EL (cell line): ENCODE measurements at places on chromosomes 1 and 21.

- DNase-seq = no peak
These were observed 2.3 kb downstream of the IL6R start for GRCh38 chr1:154407198-154408091.

DNA sequence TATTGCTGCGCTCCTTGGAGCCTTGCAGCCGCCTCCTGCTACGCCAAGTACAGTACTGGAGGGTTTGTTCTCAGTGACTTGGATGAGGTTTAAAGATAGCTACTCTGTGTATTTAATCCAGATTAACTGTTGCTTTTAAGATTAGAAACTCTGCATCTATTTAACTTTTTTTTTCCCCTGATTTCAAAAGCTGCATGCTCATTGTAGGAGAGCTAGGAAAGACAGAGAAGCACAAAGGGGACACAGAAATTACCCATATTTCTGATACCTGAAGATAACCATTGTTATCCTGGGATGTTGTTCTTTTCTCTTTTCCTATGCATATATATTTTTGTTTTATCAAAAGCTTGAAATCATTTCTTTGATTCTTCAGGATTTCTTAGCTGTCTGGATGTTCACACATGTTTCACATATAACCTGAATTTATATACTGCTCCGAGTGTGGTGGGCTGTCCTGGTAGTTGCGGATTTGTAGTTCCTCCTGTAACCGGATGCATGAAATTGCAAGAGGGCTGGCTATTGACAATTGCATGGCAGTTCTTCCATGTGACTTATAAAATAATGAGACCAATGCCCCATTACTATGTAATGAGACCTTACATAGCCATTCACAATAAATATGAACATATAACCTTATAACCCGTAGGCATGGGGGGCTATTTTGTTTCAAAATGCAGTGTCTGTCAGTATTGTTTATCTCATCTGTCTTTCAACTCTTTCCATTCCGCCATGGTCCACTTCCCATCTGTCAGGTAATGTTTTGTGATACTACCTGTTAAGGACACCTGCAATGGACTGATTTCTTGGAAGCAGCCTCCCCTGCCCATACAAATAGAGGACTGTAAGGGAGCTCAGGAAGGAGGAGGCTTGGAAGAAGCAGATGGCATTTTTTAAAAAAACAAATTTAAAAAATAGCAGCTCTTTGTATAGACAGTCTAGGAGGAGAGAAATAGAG is 1.4 kb downstream of the RAVER2 start:
- DNase-seq = no peak

DNA sequence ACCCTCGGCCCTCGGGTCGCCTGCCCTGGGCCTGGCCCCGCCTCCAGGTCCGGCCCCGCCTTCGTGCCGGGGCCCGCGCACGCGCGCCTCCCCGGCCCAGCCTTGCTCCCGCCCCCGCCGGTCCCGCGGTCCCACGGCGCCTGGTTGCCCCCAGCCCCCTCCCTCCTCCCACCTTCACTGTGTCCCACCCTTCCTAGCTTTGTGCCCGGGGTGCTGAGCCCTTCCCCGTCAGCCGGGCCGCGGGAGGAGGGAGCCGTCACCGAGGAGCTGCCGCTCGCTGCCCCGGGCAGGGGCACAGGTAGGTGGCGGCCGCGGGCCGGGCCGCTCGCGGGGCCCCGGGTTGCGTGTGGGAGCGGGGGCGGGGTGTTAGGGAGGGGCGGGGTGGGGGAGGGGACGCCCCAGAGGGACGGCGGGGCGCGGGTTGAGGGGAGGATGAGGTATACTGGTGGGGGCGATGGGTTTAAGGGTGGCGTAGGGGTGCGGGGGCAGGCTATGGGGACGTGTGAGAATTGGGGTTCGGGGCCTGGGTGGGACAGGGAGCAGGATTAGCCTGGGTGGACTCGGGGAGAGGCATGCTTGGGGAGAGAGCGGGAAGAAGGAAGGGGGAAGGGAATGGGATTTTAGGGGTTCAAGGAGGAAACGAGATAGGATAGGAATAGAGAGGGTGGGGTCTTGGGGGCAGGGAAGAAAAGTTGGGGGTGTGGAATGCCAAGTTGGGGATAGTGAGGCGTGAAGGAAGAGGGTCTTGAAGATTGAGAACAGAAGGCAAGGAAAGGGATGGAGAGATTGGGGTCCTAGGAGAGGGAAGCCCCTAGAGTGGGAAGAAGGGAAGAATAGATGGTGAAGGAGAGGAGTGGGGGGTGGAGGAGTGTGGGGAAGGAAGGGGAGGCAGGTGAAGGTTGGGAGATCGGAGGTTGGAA is at the start of gene LRRC42:
Gene LRRC42 (plus strand): TSS at position 99 of the 920 bp plus-strand sequence. CDS start 5,650 bp downstream, outside the sequence.
- no peak for DNase-seq

DNA sequence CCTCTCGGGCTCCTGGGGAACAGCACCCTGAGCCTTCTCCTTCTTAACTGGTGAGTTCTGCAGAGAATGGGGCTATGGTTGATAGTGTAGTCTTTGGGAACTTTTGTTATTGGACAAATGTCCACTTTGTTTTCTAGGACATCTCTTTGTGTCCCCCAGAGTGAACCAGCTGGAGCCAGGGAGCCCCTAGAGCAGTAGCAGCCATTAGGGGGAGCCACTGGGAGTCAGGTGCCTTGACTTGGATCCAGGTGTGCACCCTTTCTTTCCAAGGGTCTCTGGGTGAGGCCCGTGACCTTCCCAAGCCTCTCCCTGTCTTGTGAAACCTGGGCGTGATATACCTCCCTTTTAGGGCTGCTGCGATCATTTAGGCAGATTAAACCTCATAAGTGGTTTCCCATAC is 36.9 kb downstream of the ABCG1 start:
- DNase-seq = no peak

- no peak for DNase-seq
These were observed 41.1 kb downstream of the CD58 start for GRCh38 chr1:116529681-116530080.

DNA sequence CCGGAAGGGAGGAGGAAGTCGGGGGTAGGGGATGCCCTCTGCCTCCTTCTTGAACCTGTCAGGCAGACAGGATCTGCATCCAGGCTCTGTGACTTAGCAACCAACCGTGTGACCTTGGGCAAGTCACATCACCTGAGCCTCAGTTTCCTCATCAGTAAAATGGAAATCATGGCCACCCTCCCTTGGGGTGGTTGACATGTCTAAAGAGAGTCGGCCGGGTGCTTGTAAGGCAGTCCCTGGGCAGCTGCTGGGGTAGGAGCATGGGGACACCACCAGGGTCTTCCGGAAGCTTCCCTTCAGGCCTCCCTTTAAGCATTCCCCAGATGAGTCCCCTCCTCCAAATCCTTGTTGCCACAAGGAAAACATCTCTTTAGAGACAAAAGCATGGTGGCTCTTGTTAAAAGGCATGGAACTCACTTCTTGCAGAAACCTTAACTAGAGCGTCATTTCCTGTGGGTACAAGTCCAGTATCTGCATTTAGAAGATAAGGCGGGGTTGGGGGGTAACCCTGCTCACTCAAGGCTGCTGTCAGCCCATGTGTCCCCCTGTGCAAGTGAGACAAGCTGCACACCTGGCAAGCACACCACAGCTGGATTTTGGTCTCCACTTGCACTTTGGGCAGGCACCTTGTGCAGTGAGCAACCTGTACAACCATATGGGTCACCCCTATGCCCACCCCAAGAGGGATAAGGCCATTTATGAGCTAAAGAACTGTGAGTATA is 10.4 kb downstream of the CLCNKB start:
- no peak for DNase-seq

DNA sequence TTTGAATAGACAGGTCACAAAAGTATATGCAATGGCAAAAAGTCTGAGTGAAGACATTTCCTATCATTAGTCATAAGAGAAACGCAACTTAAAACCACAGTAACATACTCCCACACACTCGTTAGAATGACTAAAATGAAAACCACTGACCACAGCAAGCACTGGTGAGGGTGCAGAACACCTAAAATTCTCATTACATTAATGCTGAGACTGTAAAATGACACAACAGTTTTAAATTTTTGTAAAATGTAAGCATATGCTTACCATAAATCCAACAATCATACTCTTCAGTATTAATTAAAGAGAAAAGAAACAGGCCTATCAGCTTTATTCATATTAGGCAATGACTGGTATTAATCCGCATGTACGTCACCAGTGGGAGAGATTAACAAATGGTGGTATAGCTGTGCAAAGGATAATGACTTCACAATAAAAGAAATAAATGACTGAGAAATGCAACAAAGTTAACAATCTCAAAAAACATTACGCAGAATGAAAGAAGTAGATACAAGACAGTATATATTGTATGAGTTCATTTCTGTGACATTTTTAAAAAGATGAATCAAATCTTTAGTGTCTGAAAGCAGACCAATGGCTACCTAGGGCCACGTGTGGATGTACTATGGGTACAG is 253.5 kb downstream of the AKT3 start:
- DNase-seq = peak; percentile 91

GRCh38 chr1:182996816-182997215 is 26.4 kb upstream of the LAMC1 start:
- DNase-seq = peak; percentile 43

- DNase-seq = peak; percentile 28
These were observed 3.3 kb downstream of the CLCNKB start for GRCh38 chr1:16046842-16047241.

- peak; percentile 9 for DNase-seq
These were observed 88.4 kb downstream of the ADGRL4 start for GRCh38 chr1:78918157-78918556.

DNA sequence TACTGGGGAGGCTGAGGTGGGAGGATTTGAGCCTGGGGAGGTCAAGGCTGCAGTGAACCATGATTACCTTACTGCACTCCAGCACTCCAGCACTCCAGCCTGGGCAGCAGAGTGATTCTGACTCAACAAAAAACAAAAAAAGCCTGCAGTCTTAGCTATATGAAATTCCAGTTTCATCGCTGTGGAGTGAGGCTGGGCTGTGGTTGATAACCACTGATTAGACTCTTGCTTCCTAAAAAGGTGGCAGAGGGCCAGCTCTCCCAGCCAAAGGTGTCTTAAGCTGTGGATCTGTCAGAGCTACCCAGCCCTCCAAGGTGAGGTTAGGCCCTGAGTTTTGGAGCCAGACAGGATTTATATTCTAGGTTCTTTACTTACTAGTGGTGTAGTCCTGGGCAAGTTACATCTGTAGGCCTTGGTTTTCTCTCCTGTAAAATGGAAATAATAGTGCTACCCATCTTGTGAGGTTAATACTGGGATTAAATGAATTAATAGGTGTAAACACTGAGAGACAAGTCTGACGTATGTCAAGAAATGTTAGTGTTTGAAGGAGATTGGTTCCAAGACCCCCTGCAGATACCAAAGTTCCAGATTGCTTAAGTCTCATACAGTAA is 35.9 kb downstream of the TMCC2 start:
- peak; percentile 43 for DNase-seq

- no peak for DNase-seq
These were observed 401.9 kb downstream of the LMO4 start for GRCh38 chr1:87730274-87731216.

GRCh38 chr1:11483581-11484320 is 4.8 kb downstream of the DISP3 start:
- DNase-seq = no peak

- DNase-seq = peak; percentile 33
These were observed 30.7 kb downstream of the PRDX6 start for GRCh38 chr1:173507847-173508209.

- no peak for DNase-seq
These were observed 348.5 kb downstream of the TGFB2 start for GRCh38 chr1:218693599-218693998.

GRCh38 chr1:198268784-198269645 is 112.2 kb downstream of the NEK7 start:
- DNase-seq = no peak
